ENCODE measurements at places on chromosomes 5 and 9.

DNA sequence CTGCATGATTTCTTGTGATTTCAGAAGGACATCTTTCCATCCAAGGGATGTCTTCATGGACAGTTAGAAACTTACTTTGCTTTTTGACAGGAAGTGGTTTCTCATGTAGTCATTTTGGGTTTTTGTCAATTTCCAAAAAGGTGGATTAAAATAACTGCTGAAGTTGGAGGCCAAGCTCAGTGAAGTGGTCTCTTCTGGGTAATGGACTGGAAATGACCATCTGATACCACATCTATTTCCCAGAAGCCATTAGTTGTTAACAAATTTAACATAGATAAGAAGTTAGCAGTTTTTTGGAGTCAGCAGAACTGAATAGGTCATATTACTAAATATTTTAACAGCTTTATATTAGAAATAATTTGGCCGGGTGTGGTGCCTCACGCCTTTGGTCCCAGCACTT is 86.2 kb upstream of the MYO10 start:
- no peak for DNase-seq

- DNase-seq = no peak
Observed at GRCh38 chr9:134198791-134199190, 34.4 kb upstream of the RNU6ATAC start.

- peak; percentile 86 for DNase-seq
Observed at GRCh38 chr5:98581112-98581997, 192.1 kb upstream of the RGMB start.

GRCh38 chr5:112436144-112436543 is 17.1 kb upstream of the EPB41L4A start:
- no peak for DNase-seq

Data from AG10803 (cell line).